ENCODE measurements at places on chromosomes 6 and 20. TPM values are rescaled to one million over a fixed set of nuclear protein-coding genes. Genes with fewer than 3 reads are reported as not detected.
A peak's percentile ranks its signal among the peaks of the same experiment; 100 is the strongest.

DNA sequence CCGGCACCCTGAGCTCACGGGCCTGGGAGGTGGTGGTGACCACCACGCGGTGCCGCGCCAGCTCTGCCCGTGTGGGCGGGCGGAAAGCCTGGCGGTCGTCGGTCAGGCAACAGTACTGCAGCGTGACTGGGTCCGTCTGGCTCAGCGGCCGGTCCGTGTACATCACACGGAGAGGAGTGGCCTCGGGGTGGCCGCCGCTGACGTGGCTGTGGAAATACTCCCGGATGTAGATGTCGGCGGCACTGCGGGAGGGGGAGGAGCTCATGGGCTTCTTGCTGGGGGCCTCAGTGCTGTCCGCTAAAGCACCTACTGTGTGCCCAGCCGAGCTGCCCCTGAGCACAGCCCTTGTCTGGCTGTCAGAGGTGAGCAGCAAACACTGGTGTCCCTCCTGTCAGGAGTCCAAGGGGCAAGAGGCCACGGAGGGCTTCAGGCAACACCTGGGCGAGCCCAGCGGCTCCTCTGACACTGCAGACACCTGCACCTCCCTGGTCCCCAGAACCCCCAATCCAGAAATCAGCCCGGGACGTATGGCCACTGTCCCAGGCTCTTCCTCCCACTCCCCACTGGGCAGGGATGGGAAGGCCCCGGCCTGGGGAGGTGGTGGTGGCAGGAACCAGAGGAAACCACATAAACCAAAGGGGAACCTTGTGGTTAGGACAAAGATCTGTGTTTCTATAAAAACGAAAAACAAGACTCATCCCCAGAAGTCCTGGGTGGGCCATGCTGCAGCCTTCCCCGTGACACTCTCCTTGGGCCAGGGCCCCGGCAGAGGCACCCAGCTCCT is 6.5 kb downstream of the HELZ2 start:
- no peak for DNase-seq

DNA sequence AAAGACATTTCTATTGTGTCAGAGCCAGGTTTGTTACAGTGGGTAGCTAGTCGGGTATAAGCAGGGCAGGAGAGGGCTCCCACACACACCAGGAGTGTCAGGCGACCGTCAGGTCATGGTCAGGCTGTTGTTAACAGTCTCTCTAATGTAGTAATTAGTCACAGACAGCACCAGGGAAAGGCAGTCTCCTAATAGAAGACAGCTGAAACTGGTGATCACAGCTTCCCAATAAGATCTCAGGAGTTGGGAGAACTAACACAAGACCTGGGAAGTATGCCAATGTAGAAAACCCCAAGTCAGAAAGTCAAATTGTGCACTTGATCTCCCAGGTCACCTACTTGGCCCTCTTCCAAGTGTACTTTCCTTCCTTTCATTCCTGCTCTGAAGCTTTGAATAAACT is 53.0 kb upstream of the GPR6 start:
- DNase-seq, result peak; percentile 1

DNA sequence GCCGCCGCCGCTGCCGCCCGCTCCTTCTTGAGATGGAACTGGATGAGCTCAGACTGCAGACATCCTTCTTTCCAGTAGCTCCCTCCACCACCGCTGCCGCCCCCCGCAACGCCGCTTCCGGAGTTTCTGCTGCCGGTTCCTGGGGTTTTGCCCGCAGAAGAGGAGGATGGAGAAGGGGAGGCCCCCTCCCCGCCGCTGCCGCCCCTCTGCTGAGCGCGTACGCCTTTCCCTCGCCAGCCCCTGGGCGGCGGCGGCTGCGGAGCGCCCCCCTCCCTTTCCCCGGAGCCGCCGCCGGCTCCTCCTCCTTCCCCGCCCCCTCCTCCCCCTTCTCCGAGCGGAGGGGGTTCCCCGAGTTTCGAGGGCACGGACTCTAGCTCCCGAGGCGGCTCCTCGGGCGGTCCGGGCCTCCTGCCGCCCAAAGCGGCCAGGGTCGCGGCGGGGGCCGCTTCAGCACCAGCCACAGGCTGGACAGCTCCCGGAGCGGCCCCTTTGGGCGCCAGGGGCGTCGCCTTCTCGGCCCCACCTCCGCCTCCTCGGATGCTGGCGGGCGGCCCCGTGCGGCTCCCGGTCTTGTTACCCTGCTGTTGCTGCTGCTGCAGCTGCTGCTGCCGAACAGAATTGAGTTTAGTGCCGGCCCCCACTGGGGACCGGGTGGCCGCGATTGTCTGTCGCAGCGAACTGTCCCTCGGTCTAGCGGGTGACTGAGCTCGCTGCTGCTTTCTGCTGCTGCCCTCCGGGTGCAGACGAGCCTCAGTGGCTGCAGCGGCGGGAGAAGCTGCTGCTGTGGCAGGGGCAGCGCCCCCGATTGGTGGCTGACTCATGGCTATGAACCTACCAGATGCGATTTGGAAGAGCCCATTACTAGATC is 3.1 kb downstream of the MTCL3 start:
- peak; percentile 74 for DNase-seq

DNA sequence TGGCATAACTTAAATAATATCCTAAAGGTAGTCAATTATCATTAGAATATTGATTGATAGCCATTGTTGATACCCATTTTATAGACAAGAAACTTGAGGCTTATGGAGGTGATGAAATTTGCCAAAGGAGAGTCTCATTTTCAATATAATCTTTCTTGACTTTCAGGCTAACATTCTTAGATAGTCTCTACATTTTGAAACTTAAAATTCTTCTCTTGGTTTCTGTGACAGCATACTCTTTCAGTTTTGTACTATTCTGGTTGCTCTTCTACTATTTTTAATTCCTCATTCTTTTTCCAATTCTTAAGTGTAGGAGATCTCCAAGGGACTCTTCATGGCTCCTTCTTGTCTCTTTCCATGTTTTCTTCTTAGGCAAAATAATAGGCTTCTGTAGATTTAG is 3.7 kb upstream of the SH3BGRL2 start:
- DNase-seq, result no peak

GRCh38 chr6:38676974-38677544 is 25.9 kb downstream of the GLO1 start:
- no peak for DNase-seq

GRCh38 chr20:20426655-20426907 is 58.7 kb downstream of the INSM1 start:
- DNase-seq, result no peak

DNA sequence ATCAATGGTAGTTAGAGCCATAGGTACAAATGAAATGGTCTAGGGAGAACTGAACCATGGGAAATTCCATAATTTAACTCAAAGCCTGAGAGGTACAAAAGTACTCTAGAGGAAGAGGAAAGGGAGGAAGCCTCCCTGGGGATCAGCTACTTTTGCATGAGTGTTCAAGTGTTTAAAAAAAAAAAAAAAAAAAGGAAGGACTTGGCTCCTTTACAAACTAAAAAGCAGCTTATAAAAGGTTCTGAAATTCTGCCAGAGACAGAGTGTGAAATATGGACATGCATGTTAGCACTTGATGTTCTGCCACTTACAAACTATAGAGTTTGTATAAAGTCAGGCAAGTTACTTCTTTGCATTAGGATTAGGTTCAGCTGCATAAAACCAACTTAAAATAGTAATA is 290.0 kb downstream of the TBC1D7 start:
- no peak for DNase-seq

DNA sequence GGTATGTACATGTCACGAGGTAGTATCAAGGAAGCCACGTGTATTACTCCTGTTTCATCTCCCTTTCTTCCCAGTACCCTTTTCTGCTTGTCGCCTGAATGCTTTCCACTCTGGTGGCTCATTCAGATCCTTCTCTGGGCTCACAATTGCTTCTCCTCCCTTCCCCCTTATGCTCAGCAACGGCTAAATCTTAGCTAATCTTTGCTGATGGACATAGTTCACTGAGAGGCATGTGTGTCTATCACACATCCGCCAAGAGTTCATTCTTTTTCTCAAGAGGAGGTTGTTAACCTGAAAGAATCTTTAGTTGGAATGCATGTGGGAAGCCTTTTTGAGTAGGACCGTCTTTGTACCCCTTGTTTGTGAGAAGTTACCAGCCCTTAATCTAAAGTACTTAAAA is 25.8 kb upstream of the MROH8 start:
- DNase-seq, result no peak

DNA sequence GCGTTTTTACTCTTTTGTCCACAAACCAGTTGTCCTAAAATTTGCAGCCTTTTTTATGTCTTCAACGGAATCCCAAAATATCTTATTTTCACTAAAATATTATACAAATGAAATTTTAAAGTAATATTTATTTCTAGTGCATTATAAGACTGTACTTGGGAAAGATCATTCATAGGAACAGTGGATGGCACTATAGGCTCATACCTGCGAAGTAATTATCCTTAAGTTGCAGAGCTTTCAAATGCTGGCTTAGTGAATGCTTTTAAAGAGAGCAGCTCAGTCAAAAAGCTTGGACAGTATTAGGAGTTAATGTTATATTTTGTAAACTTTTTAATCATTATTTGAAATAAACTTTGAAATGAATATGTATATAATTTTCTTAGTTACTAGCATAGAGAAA is 254.9 kb downstream of the CDKAL1 start:
- peak; percentile 23 for DNase-seq

DNA sequence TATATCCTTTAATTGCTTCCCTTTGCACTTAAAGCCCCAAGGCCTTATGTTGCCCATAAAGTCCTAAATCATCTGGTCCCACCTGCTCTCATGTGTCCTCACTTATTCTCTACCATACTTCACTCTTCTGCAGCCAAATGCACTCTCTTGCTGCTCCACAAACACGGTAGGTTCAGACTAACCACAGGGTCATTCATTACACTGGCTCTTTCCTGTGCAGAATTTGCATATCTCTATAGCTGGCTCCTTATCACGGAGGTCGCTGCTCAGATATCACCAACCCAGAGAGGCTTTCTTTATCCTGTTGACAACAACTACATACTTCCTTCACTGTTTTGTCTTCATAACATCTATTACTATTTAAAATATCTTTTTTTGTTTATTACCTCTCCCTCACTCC is 86.8 kb downstream of the MOXD1 start:
- DNase-seq, result no peak

DNA sequence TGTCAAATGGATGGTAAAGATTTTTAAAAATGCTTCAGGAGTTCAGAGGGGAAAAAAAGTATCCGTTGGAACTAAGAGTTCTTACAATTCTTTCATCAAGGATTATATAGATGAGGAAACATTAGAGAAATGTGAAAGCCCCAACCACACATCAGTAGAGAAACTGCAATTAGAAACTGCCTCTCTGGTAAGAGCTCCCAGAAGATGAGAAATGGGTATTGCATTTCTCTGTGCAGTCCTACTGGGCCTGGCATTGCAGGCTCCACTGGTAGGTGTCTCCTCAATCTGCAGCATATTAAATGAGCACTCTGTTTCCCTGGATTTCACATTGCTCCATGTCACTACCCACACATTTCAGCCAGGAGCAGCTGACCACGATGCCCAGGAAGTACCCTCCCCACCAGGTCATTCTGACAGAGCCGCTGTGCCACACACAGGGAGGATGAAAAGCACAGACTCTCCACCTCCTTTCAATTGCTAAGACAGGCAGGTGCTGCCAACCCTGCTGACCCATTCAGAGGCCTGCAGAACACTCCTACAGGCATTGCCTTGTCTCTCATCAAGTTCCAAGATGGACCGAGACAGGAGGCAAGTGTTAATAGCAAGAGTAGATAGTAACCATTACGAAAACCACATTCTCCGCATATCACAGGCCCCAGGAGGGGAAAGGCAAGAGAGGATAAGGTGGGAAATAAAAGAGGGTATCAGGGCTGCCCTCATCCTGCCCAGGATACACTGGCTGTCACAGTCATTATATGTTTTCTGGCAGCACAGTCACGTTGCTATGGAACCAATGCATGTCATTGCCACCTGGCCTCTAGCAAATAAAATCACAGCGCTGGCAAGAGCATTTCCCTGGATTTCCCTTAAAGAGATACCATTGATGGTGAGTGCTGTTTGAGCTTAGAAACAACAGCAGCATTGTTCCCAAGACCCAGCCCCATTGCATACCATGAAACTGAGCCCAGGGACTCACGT is 241.7 kb downstream of the ATXN1 start:
- no peak for DNase-seq

- DNase-seq, result no peak
These were observed 182.0 kb downstream of the ZDHHC14 start for GRCh38 chr6:157562997-157563396.

DNA sequence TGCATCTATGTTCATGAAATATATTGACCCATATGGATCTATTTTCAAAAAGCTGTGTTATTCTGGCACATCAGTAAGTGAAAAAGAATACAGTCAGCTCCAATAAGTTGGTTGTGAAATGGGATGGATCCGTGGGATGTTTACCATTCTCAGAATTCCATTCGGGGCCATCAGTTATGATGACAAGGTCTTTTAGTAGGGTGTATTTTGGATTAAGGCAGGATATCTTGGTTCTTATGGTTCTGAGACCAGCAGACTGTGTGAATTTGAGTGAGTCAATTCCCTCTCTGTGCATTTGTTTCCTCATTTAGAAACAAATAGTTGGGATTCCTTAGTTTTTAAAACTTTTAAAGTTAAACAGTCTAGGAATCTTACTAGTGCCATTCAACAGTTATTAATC is 287.4 kb downstream of the CD109 start:
- no peak for DNase-seq

DNA sequence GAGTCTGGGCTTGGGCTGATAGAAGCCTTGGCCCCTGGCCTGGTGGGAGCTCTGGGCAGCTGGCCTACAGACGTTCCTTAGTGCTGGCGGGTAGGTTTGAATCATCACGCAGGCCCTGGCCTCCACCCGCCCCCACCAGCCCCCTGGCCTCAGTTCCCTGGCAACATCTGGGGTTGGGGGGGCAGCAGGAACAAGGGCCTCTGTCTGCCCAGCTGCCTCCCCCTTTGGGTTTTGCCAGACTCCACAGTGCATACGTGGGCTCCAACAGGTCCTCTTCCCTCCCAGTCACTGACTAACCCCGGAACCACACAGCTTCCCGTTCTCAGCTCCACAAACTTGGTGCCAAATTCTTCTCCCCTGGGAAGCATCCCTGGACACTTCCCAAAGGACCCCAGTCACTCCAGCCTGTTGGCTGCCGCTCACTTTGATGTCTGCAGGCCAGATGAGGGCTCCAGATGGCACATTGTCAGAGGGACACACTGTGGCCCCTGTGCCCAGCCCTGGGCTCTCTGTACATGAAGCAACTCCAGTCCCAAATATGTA is 957 bp upstream of the VEGFA start:
- DNase-seq, result peak; percentile 91

GRCh38 chr20:17625246-17626051 is 55.6 kb downstream of the DSTN start:
- DNase-seq, result no peak

DNA sequence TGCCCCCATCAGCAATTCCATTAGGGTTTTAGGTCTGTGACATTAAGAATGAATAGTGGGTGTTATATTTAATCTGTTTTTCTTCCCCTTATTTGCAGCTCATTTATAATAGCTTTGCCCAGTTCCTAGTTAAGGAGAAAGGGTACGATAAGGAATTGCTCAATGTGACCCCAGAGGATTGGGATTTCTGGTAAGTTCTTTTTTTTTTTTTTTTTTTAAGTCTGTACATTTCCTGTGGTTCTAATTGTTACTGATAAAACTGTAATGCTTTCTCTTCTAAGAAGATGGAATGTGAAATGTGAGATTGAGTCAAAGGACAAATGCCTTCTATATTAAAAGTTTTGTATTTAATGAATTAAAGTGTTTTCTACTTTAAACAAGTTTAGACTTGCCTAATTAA is 5.5 kb downstream of the NT5DC1 start:
- DNase-seq, result peak; percentile 69

SLC22A1 gene
- 0.26 TPM for total RNA-seq

MYH7B gene
- total RNA-seq, result 0.26 TPM

COMMD7 gene
- 39.6 TPM for total RNA-seq

FAM209B gene
- not detected for total RNA-seq

RSPO3 gene
- total RNA-seq, result 15.4 TPM
